Stimulated activated effector memory CD8-positive, alpha-beta T cell treated with anti-CD3 and anti-CD28 coated beads, Interleukin-12 subunit alpha, Interleukin-12 subunit beta, amount 100 ng/mL, for 72 hours (primary cell): ENCODE measurements at places on chromosomes 2 and 18.

DNA sequence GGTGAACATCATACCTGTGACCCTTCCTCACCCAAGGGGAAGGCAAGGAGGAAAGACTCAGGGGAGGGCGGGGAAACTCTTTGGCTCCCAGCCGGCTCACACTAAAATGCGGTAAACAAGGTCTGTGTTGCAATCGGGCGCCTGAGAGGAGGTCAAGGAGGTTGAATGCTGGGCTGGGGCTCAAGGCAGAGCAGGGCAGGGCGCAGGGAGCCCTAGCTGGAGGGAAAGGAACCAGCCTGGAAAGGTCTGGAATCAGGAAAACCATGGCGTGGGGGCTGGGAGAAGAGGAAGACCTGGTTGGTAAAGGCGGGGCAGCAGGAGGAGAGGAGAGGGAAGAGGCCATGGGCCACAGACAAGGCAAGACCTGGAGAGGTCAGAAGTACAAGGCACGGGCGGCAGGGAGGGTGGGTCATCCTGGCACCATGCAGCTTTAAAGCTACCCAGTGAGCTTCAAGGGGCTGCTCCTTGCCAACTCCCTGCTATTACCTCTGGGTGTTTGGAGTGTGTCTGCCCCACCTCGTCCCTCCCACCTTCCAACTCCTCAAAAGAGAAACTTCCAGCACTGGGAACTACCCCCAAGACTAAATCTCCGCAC is 4.8 kb upstream of the TMEM37 start:
- DNase-seq: no peak

GRCh38 chr2:227462462-227462951 is 9.4 kb upstream of the AGFG1 start:
- no peak for DNase-seq

DNA sequence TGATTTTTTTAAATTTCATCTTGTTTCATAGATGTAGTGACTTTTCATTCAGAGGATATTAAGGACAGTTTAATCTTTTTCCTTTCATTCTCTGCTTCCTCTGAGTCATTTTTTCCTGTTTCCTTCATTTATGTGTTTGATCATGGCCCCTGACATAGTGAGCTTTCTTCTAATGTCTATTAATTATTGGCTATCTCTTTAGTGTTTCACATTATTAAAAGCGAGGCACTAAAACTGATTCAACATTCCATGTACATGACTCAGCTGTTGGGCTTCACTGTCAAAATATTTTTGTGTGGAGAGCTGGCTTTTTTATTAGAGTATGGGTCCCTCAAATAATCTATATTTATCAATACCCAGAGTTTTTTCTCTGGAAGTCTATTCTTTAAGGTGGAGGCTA is 125.8 kb downstream of the THSD7B start:
- DNase-seq: no peak

GRCh38 chr2:234422273-234422732 is 74.6 kb downstream of the ARL4C start:
- no peak for DNase-seq

- DNase-seq: no peak
Observed at GRCh38 chr2:145194673-145195072, 674.8 kb upstream of the ZEB2 start.

DNA sequence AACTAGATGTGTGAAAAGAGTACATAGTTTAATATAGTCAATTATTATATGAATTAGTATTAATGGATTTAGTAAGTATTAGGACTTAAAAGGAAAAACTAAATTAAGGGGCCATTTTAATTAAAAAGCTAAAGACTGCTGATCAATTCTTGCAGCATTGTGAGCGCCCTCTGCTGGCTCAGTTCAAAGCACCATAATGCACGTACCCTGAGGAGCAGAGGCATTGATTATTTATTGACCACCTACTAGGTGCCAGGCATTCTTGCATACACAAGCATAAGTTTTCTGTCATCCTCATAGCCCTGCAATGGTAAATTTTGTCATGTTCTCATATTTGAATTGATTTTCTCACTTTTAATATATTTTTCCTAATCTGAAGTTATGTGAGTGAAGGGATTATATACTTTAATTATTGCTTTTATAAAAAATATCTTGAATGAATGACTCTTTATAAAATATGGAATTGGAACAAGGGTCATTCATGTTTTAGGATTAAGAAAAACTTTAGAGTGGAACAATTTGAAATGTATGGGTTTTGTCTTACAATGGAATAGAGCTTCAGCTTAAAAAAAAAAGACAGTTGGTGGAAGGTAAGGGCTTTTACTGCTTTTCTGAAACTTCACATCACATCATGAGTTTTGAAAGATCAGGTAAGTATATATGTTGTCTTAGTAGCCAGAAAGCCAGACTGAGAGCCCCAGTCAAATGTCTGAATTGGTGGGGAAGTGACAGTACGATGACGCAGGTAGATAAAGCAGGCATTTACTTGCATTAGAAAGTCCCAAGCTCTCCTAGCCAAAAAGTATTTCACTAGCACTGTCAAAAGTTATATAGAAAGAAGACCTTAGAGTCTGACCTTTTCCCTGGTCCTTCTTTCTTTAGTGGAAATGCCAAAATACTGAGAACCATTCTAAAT is 9.7 kb downstream of the ITGA4 start:
- DNase-seq: peak; percentile 62

- DNase-seq: no peak
Observed at GRCh38 chr2:73582364-73582763, 59.9 kb downstream of the NAT8 start.

GRCh38 chr2:237045449-237045848 is 40.2 kb upstream of the COPS8 start:
- DNase-seq: no peak

DNA sequence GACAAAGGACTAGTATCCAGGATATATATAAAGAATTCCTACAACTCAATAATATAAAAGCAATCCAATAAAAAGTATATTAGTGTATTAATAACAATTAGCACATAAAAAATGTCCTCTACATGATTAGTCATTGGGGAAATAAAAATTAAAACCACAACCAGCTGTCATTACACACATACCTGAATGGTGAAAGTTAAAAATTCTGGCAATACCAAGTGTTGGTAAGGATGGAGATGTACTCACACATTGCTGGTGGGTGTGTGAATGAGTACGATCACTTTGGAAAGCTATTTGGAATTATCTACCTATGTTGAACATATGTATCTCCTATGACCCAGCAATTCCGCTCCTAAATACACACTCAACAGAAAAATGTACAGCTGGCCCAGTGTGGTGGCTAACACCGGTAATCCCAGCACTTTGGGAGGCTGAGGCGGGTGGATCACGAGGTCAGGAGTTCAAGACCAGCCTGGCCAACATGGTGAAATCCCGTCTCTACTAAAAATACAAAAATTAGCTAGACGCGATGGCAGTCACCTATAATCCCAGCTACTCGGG is 14.3 kb upstream of the NOL10 start:
- DNase-seq: no peak

DNA sequence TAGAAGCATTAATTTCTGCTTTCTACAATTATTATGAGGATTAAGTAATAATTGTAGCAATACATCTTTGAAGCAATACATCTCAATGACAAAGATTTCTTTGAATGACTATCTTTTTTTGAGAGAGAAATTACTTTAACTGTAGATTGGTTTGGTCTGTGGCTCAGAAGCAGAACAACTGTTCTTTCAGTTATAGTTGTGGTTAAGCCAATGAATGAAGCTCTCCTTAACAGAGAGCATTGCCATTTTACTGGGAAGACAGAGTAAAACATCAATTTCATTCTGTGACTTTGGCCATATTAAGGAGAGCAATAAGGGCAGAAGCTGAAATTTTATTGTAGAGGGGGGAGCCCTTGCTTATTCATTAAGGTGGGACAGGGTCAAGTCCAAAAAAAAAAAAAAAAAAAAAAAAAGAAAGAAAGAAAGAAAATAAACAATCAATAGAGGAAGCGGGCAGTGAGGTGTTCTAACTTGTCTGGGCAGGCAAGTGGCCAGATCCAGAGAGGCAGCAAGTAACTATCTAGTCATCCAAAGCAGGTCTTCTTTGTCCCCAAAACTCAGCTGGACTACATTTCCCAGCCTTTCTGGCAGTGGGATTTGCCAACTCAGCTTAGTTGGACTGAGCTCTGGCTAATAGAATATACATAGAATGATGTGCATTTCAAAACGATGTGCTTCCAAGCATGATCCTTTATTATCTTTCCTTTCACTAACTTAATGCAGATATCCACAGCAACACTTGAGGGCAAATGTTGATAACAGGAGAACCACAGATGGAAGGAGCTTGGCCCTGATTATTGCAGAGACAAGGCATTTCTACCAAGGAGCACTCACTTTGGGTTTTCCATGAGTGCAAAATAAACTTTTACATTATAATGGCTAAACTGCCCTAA is 462.7 kb upstream of the CDH20 start:
- no peak for DNase-seq

- no peak for DNase-seq
Observed at GRCh38 chr2:24509840-24510239, 18.8 kb downstream of the NCOA1 start.

DNA sequence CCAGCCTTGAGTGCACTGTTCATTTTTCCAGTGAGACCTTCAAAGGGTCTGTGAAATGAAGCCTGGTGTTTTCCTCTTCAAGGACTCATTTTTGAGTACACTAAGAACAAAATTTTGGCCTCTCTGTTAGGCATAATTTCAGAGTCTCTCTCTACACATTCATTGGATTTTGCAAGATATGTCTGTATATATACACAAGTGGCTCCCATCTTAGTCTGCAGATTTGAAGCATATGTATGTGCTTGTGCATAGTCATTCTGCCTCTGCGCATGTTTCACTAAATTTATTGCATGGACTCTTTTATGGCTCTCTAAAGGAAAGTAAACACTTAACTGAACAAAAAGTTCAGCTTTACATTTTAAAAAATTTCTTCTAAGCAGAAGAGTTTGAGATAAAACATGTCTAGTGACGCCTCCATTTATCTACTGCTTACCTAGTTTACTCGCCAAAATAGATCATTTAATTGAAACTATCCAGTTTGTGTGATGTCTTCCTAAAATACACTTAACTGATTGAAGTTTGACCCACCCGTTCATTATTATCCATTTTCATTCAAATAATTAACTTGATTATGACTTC is 145.9 kb downstream of the FMNL2 start:
- DNase-seq: no peak

DNA sequence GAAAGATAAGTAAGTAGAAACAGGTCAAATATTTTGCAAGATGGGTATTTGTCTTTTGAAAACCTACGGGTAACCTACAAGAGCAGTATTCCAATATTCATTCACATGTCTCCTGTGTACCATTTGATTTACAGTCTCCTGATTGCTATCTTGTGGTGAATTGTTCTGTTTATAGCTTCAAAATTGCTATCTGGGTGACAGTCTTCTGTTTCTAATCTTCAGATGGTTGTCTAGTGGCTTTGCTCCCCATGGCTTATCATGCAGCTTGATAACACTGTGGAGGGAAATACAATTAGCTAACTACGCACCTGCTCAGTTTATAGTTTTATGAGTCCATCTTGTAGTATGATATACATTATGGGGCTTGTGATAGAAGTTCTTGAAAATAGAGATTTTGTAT is 816.8 kb downstream of the CPS1 start:
- DNase-seq: no peak

- no peak for DNase-seq
Observed at GRCh38 chr2:132583666-132584360, 86.2 kb downstream of the LYPD1 start.

- DNase-seq: no peak
Observed at GRCh38 chr2:41966920-41967319, 80.9 kb upstream of the PKDCC start.

GRCh38 chr2:29576231-29576630 is 345.2 kb downstream of the ALK start:
- no peak for DNase-seq

DNA sequence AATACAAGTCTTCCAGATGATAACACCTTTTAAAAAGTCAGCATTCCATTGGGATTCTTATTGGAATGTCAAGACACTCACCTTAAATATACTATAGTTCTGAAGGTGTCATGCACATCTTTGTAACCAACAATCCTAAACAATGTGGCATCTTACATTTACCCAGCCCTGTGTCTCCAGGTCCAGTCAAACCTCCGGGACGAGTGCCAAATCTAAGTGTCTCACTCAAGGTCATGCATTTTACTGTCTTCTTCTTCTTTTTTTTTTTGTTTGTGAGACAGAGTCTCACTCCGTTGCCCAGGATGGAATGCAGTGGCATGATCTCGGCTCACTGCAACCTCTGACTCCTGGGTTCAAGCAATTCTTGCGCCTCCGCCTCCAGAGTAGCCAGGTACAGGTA is 206.9 kb upstream of the FAM98A start:
- DNase-seq: no peak

DNA sequence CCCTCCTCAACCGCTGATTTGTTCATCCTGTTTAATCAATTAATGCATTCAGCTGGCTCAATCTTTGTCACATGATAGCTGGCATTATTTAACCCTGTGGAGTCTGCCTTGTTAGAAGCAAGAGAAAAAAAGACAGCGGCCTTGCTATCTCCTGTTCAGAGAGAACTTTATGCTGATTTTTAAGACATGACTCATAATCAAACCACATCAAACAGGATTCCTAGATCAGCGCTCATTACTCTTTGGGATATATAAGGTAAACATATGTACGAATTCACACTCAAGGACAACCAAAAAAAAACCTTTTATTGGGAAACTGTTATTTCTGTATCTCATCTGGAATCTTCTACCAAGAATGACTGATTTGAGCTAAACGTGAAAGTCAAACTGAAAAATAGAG is 195.1 kb downstream of the C1D start:
- no peak for DNase-seq

DNA sequence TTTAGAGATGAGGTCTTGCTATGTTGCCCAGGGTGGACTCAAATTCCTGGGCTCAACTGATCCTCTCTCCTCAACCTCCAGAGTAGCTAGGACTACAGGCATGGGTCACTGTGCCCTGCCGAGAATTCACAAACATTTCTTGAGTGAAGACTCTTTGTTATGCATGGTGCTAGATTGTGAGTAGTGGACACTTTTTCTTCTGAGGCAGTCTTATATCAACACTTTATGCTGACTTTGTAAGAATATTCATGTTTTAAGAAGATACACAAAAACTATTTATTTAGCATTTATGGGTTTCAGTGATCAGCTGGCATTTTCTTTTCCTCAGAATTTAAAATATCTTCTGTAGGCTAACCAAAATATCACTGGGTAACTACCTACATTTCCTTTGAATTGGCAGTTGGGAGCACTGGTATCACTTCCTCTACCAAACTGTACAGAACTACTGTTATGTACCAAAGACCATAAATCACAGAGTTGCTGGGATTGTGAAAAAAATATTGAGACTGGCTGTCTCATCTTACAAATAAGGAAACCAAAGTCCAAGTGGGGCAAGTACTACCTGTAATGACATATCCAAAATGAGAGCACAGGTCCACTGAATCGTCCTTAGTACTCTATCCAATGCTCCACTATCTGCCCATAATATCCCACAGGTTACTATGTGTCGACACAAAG is 34.0 kb downstream of the DOCK10 start:
- no peak for DNase-seq
